ENCODE measurements at places on chromosomes 6 and 20.

DNA sequence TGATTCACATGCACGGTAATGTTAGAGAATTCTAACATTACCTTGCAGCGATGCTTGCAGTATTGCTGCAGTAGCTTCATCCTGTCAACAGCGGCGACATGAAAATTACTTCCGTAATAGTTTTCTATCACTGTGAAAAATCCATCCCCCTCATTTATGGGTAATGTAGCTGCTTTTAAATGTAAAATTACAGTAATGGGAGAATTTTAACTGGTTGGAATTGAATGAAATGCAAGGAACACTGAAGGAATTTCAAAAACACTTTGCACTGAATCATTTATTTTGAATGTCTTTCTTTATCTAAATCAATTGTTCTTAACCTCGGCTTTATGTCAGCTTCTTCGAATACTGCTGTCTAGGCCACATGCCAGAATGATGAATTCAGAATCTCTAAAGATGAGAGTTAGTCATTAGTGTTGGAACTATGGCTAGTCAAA is 102.4 kb upstream of the HIVEP1 start:
- DNase-seq = no peak

- DNase-seq = no peak
Observed at GRCh38 chr6:63930848-63931247, 295.2 kb downstream of the PHF3 start.

DNA sequence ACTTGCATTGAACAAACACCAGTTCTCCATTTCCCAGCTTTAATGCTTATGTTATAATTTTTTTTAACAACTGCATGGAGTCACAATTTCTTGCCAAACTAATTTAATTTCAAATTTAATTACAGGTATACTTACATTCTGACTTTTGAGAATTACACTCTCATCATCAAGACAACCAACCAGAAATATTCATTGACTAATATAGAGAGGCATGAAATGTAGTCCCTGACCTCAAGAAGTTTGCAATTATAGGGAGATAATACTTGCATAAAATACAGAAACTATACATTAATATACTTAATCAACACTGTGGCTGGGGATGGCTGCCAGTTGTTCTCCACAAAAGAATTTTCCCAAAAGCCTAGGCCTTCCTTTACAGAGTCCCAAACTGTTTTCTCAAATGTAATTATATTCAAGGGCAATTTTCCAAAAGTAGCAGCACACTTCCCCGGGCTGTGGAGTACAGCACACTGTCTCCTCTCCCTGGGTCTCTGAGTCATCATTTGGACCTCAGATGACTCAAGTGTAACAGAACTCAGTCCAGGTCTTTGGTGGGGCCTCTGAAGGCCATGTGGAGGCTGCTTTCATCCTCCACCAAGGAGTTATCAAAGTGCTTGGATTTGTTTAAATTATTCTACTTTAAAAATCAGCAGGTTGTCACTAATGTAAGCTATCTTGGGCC is 114.1 kb downstream of the KIF16B start:
- no peak for DNase-seq

DNA sequence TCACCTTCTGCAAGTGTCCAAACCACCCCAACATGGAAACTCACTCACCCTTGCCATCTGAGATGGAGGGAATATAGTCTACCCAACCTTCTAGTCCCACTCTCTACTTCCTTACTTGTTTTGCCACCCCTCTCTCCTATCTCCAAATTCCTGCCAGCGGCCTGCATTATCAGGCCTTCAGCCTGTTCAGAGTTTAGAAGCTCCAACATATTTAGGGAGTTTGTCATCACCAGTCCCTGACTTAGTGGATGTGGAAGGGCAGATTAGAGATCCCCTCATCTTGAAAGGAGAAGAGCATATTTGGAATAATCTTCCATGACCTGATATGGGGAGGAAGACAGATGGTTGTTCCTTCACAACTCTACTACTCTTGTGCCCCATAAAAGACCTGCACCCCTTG is 281.4 kb upstream of the MAP3K7 start:
- no peak for DNase-seq

DNA sequence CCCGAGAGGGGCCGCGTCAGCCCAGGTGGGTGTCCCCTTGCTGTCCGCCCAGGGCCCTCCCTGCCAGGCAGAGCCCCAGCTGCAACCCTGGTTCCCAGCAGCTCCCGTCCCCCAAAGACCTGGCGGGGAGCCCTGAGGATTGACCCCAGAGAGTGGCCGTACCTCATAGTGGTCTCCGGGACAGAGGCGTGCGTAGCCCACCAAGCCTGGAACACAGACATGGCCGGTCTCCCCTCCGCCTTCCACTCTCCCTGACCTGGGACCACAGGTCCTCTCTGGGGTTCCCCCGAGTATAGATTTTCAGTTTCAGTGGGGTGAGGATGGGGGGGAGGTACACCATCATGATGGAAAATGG is 82.6 kb downstream of the RIPOR3 start:
- no peak for DNase-seq

- no peak for DNase-seq
Observed at GRCh38 chr6:18585032-18585573, 198.0 kb downstream of the RNF144B start.

DNA sequence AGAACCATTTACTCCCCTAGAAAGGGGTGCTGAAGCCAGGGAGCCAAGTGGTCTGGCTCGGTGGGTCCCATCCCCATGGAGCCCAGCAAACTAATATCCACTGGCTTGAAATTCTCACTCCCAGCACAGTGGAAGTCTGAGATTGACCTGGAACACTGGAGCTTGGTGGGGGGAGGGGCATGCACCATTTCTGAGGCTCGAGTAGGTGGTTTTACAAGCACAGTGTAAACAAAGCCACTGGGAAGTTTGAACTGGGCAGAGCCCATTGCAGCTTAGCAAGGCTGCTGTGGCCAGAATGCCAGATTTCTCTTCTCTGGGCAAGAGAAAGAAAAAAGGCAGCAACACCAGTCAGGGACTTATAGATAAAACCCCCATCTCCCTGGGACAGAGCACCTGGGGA is 855.8 kb upstream of the CITED2 start:
- DNase-seq = no peak

DNA sequence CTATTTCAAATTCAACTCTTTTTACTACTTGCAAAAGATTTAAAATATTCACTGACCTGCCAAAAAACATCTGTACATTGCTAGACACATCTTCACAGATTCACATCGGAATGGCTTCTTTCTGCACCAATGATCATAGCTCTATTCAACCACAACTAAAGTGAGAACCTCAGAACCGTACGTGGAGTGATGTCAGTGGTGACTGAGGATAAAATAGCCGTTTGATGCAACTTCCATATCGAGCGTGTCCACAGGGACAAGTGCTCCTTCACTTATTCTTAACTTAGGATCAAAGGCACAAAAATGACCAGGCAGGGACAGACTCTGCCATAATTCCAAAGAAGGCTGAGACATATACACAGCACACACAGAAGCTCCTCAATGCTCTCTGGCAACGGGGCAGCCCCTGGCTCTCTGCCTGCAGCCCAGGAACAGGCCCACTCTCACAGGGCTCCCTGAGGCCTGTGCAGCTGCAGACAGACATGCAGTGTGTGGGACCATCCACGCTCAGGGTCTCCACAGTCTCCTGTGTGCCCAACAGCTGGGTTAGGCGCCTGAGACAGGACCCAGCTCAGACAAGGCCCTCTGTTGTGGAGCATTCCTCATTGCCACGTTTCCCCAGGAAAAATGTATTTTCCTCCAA is 22.8 kb downstream of the FYN start:
- no peak for DNase-seq

- DNase-seq = no peak
Observed at GRCh38 chr20:10429443-10429981, 4.5 kb downstream of the MKKS start.

DNA sequence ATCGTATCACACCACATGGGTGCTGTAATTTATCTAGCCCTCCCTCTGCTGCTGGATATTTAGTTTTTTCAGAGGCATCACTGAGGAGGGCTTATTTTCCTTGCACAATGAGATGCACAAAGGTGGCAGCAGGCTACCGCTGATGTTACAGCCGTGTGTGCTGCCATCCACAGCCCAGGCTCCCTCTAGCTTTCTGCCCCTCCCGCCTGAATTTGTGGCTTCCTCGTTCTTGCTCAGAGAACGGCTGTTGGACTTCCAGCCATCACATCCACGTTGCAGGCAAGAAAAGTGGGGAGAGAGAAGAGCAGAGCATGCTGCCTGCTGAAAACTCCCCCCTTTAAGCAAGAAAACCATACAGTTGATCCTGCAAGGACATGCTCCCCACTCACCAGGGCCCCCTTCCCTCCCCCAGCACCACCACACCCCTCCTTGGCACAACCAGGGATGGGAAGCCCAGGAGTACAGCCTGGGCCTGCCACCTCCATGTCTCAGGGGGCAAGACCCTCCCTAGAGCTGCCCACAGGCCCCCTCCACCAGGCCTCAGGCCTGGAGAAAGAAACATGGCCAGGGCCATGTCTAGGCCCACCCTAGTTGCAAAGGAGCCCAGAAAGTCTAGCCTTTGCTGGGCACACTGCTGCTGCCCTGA is 102.6 kb downstream of the MRPL14 start:
- DNase-seq = no peak

GRCh38 chr6:32047539-32047854 is 9.3 kb downstream of the CYP21A2 start:
- no peak for DNase-seq

DNA sequence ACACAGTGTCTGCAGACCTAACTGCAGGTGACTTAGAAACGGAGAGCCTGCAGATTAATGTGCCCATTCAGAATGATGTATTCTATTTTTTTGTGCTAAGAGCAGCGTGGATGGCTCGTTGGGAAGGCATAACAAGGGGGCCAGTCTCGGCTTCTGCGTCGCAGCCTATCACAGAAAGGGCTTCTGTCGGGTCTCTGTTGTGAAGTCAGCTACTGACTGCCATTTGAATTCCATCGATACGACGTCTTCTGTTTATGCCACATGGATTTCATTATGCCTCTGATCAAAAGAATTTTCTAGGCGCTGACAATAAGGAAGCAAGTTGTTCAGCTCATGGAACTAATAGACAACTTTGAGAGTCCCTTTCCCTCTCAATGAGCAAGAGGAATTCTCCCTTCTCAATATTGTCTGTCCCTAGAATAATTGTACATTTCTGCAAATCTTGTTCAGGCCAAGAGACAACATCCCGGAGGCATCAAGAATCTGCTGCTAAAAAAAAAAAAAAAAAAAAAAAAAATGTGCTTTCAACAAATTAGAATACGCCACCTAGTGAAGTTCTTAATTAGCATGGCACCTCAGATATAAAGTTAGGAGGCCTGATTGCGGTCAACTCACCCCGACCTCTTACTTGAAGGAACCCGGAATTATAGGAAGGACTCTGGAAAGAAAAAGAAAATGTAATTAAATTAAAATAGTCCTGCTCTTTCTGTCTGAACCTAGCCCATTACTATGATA is 223.9 kb downstream of the TSHZ2 start:
- DNase-seq = no peak

GRCh38 chr20:62133051-62133845 is 9.9 kb downstream of the PSMA7 start:
- DNase-seq = no peak

GRCh38 chr6:116108836-116109235 is 8.2 kb downstream of the NT5DC1 start:
- no peak for DNase-seq

GRCh38 chr6:130029163-130029562 is 10.8 kb downstream of the L3MBTL3 start:
- DNase-seq = no peak

- no peak for DNase-seq
Observed at GRCh38 chr6:165049362-165049761, 260.0 kb downstream of the C6orf118 start.

DNA sequence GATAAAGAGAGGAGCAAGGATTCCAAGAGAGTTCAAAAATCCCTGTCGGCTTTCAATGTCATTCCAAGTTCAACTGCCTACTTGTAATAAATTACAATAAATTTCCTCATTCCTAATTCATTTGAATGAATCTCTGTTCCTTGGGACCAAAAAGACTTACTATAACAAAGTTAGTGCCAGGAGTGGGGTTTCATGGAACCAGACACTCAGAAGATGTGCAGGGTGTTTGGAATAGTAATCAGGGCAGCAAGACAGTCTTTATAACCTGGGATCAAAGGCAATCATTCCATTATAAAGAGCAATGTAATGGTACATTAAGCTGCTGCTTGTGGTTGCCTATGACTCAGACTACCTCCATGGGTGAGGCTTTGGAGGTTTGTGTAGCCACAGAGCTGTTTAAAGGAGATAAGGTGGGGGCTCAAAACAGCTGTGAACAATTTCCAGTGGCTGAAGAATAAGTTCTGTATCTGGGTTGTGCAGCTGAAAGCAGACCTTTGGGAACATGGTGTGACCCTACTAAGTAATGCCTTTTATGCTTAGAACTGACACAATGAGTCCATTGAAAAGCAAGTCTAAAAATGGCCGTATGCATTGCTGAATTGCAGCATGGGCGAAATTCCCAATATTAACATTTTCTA is 159.9 kb downstream of the LINC00237 start:
- no peak for DNase-seq
